Pancreas (tissue), 10 donors: ENCODE measurements at places on chromosomes 4 and X.

DNA sequence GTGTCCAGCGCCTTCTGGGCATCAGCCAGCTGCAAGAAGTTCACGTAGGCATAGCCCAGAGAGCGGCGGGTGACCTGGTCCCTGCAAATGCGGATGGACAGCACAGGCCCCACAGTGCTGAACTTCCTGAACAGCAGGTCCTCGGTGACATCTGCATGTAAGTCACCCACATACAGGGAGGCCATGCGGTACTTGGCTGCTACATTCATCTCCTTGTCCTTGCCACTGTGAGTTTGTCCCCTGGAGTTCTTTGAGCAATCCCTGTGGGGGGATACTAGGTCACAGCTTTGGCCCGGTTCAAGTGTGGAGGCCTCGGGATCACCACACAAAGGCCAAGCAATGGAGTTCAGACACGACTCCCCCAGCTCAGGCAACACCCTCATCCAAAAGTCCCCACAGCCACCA is 776 bp downstream of the PABPC4L start:
- DNase-seq, result peak; percentile 44

- DNase-seq, result no peak
Measured at GRCh38 chr4:53068755-53069330, 206.7 kb downstream of the RASL11B start.

DNA sequence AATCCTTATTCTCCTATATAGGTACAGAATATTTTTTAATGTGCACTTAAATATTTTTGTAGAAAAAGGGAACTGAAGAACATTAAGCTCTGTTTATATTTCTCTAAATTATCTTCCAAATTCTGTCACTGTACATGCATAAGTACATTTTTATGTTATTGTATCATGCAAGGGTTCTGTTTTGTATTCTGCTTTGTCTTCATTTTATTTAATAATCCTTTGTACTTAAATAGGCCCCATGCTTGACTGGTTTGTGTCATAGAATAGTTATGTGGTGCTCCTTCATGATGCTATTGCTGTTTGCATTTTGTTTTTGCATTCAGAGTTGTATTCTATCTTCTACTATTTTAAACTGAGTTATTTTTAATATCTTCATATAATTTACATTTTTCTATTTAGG is 111.9 kb upstream of the EDNRA start:
- no peak for DNase-seq

GRCh38 chrX:455673-456072 is 69.0 kb upstream of the PPP2R3B start:
- no peak for DNase-seq

- DNase-seq, result peak; percentile 80
Measured at GRCh38 chrX:118975831-118976598, 1.6 kb downstream of the LONRF3 start.

DNA sequence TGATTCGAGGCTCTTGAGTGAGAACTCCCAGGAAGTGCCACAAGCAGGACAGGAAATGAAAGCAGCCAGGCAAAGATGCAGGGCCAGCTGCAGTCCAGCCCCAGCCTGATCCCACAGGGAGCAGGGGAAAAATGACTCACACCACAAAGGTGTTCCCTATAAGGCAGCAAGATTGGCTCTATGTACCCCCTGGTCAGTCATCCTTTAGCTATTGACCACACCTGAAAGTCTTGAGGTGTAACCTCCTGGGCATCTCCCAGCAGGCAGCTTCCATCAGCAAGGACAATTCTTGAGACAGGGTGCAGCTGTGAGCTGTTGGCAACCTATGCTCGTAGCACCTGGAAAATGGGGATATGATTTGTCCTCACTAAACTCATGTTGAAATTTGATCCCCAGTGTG is 27.9 kb upstream of the EXOC1L start:
- no peak for DNase-seq

DNA sequence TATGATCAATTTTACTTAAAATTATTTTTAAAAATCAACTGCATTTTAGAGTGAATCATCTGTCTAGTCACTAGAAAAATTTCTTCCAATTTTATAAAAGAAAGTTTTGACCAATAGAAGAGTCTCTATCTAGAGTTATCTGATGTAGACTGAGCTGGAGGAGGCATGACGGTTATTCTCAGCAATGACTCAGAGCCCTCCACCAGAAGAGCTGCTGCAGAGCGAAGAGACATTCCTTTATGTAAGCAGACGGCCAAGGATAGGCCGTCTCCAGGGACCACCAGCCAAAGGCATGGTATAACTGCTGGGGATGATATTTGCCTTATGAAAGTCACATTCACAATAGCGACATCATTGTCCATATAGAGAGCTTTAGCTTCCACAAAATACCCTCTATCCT is 23.0 kb downstream of the LDB2 start:
- DNase-seq, result no peak

DNA sequence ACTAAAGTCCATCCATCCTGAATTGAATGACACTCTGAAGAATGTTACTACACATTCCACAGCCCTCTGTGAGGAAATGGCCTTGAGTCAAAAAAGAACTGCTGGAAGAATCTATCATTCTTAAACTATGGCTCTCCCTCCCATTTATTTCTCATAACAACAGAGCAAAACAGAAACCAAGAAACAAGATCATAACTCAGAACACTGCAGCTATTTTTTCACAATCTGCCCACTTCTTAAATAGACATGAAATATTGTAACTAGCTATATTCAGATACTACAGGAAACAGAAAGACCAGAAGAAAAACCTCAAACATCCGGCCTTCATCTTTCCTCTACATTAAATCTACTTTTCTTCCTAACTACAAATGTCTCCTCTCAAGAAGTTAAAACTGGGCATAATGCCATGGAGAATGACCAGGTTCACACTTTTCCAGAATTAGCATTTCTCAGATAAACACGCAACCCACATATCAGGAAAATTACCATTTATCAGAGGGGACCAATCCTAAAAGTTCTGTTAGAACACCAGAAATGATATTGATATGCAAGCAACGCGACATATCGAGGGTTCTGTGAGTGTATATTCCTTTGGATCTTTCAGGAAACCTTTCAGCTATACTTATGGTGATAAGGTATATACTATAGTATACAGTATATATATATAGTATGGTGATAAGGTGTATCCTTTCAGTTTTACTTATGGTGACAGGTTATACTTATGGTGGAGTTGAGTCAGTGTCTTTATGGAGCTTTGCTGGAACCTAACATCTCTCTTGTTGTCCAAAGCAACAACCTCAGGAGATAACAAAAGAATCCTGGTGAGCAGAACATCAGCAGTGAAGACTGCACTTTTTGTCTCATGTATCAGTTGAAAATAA is 60.4 kb upstream of the IRF2 start:
- no peak for DNase-seq

- DNase-seq, result no peak
Measured at GRCh38 chrX:95860127-95860526, 824.5 kb upstream of the DIAPH2 start.

- DNase-seq, result no peak
Measured at GRCh38 chrX:44062840-44063239, 89.7 kb upstream of the NDP start.

GRCh38 chr4:184573701-184574100 is 75.5 kb downstream of the CASP3 start:
- DNase-seq, result no peak

DNA sequence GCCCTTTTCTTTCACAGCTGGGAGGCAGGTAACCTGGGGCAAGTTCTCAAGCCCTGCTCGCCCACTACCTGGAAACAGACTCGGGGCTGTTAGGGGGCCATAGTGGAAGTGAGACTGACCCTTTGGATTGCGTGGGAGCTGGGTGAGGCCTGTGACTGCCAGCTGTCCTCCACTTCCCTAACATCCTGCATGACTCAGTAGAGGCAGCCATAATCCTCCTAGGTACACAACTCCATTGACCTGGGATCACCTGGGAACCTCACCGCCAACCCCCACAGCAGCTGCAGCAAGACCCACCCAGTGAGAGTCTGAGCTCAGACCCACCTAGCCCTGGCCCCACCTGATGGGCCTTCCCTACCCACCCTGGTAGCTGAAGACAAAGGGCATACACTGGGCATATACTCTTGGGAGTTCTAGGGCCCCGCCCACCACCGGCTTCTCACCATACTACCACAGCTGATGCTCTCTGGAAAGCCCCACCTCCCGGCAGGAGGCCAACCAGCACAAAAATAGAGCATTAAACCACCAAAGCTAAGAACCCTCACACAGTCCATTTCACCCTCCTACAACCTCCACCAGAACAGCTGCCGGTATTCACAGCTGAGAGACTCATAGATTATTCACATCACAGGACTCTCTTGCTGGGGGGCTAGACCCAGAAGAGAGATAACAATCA is 61.1 kb upstream of the DCTD start:
- DNase-seq, result no peak

GRCh38 chr4:76197971-76198410 is 15.6 kb downstream of the SCARB2 start:
- no peak for DNase-seq

DNA sequence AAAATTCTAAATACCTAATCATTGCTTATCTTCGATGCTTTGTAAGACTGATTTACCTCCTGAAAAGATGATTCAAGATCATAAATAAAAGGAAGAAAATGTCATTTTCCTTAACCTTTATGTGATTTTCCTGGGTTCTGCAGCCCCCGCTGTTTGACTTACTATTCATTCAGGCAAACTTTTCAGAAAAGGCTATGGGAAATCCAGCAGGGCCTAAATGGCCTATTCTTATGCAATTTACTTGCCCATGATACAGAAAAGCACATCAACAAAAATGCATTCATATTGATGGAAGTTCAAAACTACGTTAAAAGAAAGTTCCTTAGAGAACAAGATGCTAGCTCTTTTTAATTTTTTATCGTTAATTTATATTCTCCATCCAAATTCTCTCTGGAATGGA is 51.2 kb downstream of the TMEM144 start:
- no peak for DNase-seq

GRCh38 chr4:7335344-7336066 is 99.2 kb downstream of the PSAPL1 start:
- peak; percentile 63 for DNase-seq

GRCh38 chrX:133783274-133783673 is 202.1 kb downstream of the GPC3 start:
- no peak for DNase-seq

GRCh38 chr4:87054900-87055299 is 120.1 kb downstream of the AFF1 start:
- DNase-seq, result no peak

DNA sequence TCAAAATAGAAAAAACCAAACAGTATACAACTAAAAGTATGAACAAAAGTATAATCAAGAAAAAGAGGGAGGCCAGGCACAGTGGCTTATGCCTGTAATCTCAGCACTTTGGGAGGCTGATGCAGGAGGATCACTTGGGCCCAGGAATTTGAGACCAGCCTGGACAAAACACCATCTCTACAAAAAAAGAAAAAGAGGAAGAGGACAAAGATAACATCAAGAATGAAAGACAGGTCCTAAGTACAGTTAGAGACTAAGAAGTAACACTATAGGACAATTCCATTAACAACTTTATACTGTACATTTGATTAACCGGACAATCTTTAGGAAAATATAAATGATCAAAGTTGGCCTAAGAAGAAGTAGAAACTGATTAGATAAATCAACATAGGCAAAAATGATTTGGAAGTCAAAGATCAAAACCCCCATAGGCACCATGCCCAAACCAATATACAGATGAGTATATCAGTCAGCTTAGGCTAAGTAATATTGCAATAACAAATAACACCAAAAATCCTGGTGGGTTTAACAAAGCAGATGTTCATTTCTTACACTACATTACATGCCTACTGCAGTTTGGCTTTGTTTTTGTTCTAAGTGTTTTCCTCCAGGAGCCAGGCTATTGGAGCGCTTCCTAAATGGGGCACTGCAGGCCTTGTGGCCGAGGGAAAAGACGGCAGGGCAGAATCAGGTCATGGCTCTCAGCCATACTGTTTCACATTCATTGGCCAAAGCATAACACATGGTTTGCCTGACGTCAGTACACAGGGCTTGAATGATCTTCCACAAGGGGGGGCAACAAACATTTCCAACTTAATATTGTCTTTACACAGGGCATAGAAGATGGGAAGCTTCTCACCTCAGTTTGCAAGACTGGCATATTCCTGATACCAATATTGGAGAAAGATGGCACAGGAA is 42.2 kb upstream of the HGFAC start:
- no peak for DNase-seq

- DNase-seq, result no peak
Measured at GRCh38 chr4:87204559-87204958, 15.9 kb downstream of the KLHL8 start.

GRCh38 chr4:5905714-5906113 is 12.8 kb upstream of the CRMP1 start:
- DNase-seq, result no peak

GRCh38 chrX:71105628-71106027 is 912 bp downstream of the CXorf65 start:
- no peak for DNase-seq

DNA sequence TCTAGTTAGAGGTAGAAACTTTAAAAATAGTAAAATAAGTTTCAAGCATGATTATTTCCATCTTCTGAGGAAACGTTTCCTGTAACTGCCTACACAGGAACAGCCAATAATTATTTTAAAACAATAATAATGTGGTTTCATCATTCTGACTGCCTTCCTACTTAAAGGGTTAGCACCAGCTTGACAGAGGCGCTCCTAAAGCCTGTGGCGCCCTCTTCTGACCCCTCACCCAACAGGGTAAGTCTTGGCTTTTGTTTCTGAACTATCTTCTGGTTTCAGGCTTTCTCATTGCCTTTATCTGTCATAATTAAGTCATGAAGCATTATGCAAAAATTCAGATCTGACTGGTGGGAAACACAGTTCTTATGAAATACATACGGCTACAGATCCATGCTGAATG is 96.7 kb downstream of the ITM2A start:
- DNase-seq, result no peak

GRCh38 chr4:116059361-116059760 is 945.9 kb upstream of the NDST4 start:
- no peak for DNase-seq

- DNase-seq, result no peak
Measured at GRCh38 chrX:149284616-149285015, 220.5 kb downstream of the IDS start.

DNA sequence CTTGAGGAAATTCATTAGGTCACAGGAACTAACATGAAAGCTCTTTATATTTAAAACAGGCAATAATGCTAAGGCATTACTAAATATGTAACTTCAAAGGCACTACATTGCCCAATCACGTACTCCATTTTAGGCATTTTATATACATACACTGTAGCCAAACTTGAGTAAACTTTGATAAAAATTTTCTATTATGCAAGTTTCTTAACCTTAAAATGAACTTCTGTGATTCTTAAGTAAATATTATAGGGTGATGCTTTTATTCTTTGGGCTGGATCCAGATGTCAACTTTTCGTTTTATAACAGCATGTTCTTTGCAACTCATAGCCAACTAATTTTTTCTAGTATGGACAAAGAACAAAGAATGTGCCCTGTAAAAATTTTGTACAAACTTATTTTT is 28.3 kb upstream of the MAP9 start:
- DNase-seq, result no peak

DNA sequence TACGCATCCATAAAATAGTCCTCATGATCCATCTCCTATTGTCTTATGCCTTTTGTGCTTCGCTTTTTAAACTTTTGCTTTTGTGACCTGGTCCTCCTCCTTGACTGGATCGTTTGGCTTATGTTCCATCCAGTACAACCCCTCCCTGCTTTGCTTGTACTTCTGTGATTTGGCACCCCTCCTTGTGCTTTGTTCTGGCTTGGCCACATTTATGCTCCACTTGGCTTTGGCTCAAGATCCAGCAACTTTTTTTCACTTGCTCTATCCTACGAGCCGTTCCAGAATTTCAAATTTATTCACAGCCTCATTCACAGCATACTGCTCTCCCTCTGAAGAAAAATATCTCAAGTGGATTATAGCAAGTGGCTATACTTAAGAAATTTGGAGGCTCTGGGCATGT is 28.0 kb upstream of the GLRA2 start:
- DNase-seq, result no peak

- no peak for DNase-seq
Measured at GRCh38 chrX:78839711-78840110, 92.2 kb downstream of the LPAR4 start.
